ENCODE measurements at places on chromosomes 11 and 22.
A peak's percentile ranks its signal among the peaks of the same experiment; 100 is the strongest.

GRCh38 chr11:61092280-61092766 lies 10.0 kb upstream of the CD5 start:
- peak; percentile 68 for DNase-seq

- no peak for DNase-seq
Measured at GRCh38 chr22:40392618-40393017, 22.2 kb downstream of the SGSM3 start.

DNA sequence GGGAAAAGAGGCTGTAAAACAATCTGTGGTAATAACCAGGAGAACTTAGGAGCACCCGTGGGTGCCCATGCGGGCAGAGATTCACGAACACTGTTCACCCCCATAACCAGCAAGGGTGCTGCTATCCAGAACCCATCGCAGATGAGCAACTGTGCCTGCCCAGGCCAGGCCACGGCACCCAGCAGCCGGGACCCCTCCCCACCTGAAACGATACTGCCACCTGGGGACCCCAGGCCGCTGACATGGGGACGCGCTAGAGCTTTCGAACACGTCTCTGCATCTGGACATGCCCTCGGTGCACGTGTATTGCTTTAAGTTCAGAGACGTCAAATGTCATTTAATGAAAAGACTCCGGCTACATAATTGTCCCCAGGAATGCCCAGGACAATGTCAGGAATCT lies 14.3 kb upstream of the MUC2 start:
- DNase-seq: no peak

DNA sequence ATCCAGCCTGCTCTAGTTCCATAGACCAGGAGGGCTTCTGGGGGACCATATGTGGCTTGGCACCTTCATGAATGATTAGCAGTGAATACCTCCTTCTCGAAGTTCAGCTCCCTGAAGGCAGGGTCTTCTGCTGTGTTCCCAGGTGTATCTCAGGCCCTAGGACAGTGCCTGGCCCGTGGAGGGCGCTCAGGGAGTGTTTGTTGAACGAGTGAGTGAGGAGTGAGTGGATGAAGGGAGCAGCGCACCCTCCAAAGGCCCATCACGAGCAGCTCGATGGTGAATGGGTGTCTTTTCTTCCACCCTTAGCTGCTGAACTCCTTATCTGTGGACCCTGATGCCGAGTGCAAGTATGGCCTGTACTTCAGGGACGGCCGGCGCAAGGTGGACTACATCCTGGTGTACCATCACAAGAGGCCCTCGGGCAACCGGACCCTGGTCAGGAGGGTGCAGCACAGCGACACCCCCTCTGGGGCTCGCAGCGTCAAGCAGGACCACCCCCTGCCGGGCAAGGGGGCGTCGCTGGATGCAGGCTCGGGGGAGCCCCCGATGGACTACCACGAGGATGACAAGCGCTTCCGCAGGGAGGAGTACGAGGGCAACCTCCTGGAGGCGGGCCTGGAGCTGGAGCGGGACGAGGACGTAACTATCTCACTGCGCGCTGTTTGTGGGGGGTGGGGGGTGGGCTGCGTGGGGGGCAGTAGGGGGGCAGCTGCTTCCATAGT lies 9.5 kb downstream of the ANO1 start:
- no peak for DNase-seq

- no peak for DNase-seq
Measured at GRCh38 chr22:38943201-38943600, 14.2 kb upstream of the APOBEC3A start.

DNA sequence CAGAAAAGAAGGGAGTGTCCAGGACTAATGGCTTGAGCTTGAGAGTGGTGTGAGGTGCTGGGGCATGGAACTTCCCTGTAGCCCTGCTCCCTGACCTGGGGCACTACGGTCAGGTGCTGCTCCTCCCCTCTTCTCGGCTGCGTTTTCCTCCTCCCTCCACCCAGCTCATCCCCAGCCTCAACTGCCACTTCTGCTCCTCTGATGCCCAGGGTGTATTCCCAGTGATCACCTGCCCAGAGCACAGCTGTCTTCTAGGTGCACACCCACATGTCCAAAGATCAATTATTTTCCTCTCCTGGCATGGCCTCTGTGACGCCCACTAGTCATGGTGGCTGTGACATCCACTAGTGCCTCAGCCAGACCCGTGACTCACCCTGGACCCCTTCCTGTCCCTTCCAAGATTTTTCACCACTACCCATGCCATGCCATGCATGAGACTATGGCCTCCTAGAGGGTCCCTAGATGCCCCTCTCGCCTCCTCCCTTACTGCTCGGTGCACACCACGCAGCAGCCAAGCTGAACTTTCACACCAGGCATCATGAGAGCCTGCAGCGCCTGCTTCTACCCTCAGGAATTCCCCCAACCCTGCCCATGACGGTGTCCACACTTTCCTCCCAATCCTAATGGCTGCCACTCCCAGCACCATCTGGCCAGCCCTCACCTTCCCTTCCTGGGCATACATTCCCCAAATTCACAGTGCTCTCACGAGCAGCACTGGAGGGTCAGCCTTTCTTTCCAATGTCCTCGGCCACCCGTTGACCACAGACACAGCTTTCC lies 1.9 kb downstream of the P2RX6 start:
- DNase-seq: no peak

DNA sequence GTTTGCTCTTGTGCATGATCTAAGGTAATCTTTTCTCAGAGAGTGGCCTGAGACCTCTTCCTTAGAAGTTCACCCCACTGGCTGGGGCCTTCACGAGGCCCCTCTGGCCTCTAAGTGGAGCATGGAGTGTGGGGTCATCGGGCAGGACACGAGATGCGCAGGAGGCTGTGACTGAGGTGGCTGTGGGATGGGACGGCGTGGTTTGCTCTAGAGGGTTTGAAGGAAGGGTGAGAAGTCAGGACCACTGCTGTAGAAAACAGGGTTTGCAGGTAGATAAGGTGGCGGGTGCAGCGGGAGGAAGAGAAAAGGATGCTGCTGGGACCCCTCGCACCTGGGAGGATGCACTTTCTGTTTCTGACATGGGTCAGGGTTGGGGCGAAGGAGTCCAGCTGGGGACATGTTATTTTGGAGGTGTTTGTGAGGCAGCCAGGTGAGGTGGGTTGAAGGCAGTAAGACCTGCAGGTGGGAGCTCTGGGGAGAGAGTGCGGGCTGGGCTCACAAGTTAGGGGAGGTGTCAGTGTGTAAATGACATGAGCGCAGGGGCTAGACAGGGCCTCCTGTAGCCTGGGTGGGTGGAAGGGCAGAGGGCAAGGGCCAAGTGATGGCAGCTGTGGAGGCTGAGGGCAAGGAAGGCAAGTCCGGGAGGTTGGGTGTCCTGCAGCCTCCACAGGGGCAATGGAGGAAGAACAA lies 62.5 kb downstream of the KCNQ1 start:
- DNase-seq: no peak

GRCh38 chr11:66328302-66329144 lies 7.7 kb downstream of the RIN1 start:
- DNase-seq: peak; percentile 70

GRCh38 chr22:44842417-44842816 lies 90.0 kb downstream of the ARHGAP8 start:
- DNase-seq: no peak

- DNase-seq: no peak
Measured at GRCh38 chr11:122874991-122875390, 7.6 kb upstream of the JHY start.

DNA sequence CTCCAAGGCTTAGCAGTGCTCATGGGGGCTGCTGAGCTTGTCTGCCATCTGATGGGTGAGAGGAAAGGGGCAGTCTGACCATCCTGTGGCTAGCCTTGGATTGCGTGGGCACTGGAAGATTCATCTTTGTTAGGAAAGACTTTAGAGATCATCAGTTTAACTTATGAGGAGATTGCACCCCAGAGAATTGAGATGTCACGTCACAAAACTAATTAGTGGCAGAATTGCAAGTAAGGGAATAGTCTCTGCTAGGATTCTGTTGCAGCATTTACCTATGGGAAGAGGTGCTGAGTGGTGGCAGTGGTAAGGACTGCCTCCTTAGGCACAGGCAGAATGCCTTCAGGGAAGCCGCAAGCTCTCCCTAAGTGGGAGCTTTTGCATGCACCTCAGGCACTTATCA lies 42.8 kb upstream of the HSPA8 start:
- no peak for DNase-seq

DNA sequence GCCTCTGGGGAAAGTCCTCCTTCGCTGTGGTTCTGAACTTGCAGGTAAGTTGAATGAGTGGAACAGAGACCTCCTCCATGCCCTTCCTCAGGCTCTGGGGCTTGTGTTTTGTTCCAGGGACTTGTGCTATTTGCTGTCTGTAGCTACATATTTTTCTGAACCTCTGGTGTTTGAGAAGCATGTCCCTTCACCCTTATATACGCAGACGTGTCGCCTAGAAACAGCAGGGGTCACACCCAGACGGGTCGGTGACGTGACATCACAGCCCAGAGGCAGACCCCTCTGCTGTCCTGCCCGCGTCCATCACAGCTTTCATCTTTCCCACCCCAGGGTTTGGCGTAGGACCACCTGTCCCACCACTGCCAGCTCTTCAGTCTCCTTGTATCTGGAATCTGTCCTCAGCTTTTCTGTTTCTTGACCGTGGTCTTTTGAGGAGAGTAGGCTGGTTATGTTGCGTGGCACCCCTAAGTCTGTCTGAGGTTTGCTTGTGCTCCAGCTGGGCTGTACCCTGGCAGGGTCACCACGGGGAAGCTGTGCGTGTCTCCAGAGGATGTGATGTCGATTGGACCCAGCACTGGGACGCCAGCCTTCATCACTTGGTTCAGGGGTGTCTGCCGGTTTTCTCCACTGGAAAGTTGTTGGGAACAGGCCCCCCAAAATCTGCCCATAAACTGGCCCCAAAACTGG lies 13.4 kb upstream of the MUC5B start:
- DNase-seq: no peak

Data from stimulated activated CD4-positive, alpha-beta T cell treated with anti-CD3 and anti-CD28 coated beads, TNF-alpha, amount 100 ng/mL, for 24 hours (primary cell).